ENCODE measurements at places on chromosomes 16 and 17. TPM values are rescaled to one million over a fixed set of nuclear protein-coding genes. Genes with fewer than 3 reads are reported as not detected.

- DNase-seq: no peak
Measured at GRCh38 chr17:77146246-77146632, 5.5 kb downstream of the SEC14L1 start.

GRCh38 chr17:50638606-50638965 lies 3.9 kb downstream of the ABCC3 start:
- peak; percentile 50 for DNase-seq

- DNase-seq: peak; percentile 72
Measured at GRCh38 chr17:71327376-71328059, 793.3 kb upstream of the SOX9 start.

DNA sequence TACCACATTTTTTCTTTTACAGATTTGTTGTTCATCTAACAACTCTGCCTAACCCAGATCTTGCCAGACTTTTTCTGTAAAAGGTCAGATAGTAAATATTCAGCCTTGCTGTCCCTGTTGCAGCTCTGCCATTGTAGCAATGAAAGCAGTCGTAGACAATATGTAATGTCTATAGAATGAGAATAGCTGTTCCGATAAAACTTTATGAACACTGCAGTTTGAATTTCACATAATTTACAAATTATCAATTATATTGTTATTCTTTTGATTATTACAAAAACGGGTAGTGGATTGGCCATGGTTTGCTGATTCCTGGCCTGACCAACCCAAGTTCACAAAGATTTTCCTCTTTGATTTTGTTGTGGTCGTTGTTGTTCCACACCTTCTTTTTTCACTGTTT lies 2.9 kb downstream of the LRRC37B start:
- DNase-seq: no peak

GRCh38 chr17:72425133-72425793 lies 304.4 kb downstream of the SOX9 start:
- no peak for DNase-seq

DNA sequence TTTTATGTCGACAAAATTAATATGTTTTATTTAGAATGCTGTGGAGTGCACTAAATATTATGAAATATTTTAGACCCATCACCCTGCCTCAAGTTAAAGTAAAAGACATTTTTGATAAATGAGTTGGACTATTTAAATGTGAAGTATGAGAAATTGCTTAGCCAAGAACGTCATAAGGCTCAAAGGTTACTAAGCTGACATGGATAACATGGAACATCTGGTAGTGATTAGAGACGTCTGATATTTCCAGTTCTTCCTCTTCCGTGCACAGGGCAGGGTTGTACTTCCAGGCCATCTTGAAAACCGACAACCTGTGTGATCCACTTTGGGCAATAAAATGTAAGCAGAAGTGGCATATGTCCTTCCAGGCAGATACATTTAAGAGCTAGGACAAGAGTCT lies 7.2 kb upstream of the CCL8 start:
- peak; percentile 76 for DNase-seq

DNA sequence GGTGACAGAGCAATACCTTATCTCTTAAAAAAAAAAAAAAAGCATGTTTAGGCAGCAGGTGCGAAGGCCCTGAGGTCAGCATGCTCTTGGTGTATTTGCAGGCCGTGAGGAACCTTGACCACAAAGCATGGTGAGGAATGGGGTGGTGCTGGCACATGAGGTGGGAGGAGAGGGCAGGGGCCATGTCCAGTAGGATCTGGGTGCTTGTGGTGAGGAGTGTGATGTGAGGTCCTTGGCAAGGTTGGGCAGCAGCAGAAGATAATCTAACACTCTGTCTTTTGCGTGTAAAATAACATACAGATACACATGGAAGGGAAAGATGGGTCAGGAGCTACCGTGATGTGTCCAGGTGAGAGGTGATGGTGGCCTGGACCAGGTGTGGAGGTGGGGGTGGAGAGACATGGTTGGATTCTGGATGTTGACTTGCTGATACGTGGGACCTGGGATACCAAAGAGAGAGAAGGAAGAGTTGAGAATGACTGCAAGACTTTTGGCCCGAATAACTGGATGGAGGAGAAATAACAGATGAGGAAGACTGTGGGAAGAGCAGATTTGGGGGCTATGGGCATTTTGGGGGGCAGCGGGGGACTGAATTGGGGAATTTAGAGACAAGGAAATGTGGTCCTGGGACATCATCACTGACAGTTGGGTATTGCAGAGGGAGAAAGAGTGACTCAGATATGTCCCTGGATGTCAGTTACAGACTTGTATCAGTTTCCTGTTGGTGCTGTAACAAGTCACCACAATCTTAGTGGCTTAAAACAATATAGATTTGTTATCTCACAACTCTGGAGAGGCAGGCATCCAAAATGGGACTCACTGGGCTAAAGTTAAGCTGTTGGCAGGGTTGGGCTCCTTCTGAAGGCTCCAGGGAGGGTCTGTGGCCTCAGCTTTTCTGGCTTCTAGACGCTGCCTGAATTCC lies 274.9 kb downstream of the HAPSTR1 start:
- no peak for DNase-seq

GRCh38 chr17:82325286-82326180 lies 8.0 kb downstream of the SECTM1 start:
- no peak for DNase-seq

- DNase-seq: peak; percentile 74
Measured at GRCh38 chr17:6365200-6365943, 69.5 kb downstream of the AIPL1 start.

DNA sequence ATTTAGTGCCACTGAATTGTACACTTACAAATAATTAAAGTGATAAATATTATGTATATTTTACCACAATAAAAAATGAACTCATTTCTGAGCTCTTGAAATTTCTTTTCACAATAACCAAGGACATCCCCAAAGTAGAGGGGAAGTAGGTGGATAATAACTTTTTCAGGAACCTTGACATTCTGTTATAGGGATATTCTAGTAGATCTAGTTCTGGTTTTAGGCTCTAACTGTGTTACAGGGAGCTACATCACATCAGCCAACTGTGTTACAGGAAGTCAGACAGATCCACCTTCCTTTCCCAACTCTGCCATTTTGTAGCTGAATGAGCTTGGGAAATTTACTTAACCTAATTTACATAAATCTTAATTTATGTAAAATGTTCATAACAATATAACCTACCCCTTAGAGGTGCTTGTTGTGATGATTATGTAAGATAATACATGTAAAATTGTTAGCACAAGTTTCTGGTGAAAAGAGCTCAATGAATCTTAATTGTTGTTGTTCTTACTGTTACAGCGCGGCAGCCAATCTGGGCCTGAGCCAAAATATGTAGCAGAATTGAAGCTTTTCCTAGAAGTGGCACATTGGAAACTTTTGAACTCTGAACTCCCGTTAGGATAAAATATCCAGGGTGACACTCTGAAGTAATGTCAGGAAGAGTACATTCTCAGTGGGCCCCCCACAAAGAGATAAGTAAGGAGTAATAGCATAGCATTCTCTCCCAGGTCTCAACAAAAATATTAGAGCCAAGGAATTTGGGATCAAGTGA lies 169.8 kb downstream of the AATF start:
- DNase-seq: no peak

DNA sequence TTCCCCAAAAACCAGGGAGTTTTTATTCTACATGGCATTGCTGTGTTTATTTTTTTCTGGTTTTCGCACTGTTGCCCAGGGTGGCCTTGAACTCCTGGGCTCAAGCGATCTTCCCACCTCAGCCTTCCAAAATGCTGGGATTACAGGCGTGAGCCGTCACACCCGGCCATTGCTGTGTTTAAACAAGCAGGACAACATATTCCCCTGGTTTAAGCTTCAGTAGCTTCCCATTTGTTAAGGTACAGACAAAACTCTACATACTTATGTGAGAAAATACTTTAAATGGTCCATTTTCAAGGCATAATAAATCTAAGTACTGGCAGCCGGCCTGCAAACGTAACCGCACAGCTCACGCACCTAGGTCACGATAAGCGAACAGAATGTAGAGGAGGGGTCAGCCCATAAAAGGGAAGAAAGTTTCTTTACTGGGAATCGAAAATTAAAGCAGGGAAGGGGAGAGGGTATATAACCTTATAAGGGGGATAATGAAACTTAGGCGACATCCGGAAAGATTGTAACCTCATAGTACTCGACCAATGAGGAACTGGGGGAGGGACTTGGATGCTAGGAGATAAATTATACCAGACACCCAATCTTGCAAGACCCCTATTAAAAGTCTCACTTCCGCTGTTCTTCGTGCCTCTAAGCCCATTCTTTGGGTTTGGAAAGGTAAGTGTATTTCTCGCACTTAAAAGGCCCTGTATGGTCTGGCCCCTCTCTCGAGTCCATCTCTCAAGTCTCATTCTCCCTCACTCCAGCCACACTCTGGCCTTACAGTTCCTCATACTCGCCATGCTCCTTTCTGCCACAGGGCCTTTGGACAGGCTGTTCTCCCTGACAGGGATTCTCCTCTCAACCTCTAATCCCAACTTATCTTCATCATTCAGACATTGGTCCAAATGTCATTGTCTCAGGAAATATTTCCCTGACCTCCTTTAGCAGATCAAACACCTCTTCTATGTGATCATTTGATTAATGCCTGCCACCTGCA lies 59.2 kb downstream of the TEX14 start:
- DNase-seq: no peak

GRCh38 chr16:8655184-8655717 lies 19.2 kb upstream of the ABAT start:
- peak; percentile 35 for DNase-seq

DNA sequence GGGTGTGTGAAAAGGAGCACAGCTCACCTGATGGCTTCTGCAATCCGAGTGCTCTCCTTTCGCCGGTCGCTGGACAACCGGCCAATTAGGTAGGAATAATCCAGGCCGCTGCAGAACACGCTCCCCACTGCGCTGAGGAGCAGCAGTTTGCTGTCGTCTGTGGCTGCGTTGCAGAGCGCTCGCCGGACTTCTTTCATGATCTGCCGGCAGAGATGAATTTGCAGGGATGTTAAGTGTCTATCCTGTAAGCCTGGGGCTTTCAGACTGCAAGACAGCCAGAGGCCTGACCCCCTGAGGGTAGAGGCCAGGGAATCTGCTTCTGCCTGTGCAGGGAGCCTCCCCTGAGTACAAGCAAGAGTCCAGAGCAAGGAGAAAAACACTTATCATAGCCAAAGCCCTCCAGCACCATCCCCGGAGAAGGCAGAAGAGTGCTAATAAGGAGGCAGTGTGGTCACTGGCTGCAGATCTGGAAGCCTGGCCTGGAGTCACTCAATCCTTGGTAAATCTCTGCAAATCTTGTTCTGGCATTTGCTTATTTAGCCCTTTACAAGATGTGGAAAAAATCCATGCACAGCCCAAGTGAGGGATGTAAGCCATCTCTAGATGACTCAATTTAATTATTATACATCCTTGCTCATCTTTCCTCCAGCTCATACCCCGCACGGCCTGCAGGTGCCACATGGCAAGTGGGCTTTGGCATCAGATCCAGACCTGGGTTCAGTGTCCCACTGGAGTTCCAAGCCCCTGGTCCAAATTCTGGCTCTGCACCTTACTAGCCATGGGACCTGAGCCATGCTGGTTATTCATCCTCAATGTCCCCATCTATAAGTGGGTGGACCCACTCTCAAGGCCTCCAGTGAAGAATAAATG lies 80.2 kb downstream of the DYNLRB2 start:
- DNase-seq: no peak

- DNase-seq: peak; percentile 94
Measured at GRCh38 chr17:19248928-19249574, 11.9 kb downstream of the EPN2 start.

GRCh38 chr17:35088356-35088880 lies 24.9 kb upstream of the RFFL start:
- DNase-seq: peak; percentile 42

DNA sequence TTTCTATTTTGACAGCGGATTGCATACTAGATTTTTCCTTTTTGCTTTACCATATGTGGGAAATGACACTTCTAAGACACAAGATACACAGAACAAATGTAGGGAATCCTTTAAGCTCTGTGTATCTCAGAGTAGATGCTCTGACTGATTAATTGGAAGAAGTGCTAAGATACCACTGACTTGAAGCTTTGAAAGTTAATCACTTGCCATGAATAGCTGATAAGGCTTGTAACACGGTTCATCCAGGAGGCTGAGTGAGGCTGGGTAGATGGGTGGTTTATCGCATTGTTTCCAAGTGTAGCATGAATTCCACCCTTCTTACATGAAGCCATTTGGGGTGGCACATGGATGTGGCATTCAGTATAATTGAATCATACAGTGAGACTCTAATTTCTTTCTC lies 654.1 kb upstream of the RBFOX1 start:
- DNase-seq: no peak

- DNase-seq: no peak
Measured at GRCh38 chr16:68422396-68422960, 25.8 kb downstream of the SMPD3 start.

DNA sequence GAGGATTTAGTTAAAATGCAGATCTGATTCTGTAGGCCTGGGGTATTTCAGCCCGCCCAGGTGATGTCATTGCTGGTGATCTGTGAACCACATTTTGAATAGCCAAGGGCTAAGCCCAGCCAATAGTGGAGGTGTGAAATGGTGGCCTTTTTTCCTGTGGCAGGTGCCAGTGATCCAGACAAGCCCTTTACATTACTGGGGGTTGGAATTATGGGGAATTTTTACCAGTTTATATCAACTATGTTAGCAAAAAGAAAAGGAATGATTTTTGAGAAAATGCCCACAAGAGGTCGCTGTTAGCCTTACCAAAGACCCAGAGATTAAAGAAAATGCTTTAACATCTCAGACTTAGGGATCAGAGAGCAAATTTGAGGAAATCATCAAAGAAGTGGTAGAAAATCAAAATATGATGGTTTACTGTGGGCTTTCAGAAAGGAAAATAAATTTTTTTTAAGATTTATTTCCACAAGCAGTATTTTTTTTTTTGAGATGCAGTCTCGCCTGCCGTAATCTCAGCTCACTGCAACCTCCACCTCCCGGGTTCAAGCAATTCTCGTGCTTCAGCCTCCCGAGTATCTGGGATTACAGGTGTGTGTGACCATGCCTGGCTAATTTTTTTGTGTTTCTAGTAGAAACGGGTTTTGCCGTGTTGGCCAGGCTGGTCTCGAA lies 3.9 kb downstream of the VPS35L start:
- DNase-seq: peak; percentile 69

Gene C16orf96
- total RNA-seq: not detected

Gene CMTR2
- 21.9 TPM for total RNA-seq

Gene HOXB3
- total RNA-seq: 6.3 TPM

Gene BIRC5
- 53.6 TPM for total RNA-seq

Gene MEOX1
- 0.83 TPM for total RNA-seq

Gene TEKT5
- total RNA-seq: not detected

Gene SRCIN1
- total RNA-seq: not detected

Gene WNT9B
- total RNA-seq: not detected

Gene MYH8
- not detected for total RNA-seq

Gene KCNH6
- 0.28 TPM for total RNA-seq

Gene B3GNT9
- 5.0 TPM for total RNA-seq

Gene CDH1
- not detected for total RNA-seq

Gene ERN2
- total RNA-seq: not detected

All from IMR-90 (cell line).